Stimulated activated CD4-positive, alpha-beta T cell treated with anti-CD3 and anti-CD28 coated beads, Interleukin-1b, Interleukin-23, amount 100 ng/mL, for 1 hour (primary cell): ENCODE measurements at places on chromosomes 1 and 21.

- DNase-seq: no peak
These were observed 43.2 kb downstream of the C1orf198 start for GRCh38 chr1:230824919-230825721.

- DNase-seq: no peak
These were observed 25.7 kb downstream of the TTC3 start for GRCh38 chr21:37098751-37099150.

- no peak for DNase-seq
These were observed 665.7 kb downstream of the ADGRL2 start for GRCh38 chr1:82466416-82466815.

DNA sequence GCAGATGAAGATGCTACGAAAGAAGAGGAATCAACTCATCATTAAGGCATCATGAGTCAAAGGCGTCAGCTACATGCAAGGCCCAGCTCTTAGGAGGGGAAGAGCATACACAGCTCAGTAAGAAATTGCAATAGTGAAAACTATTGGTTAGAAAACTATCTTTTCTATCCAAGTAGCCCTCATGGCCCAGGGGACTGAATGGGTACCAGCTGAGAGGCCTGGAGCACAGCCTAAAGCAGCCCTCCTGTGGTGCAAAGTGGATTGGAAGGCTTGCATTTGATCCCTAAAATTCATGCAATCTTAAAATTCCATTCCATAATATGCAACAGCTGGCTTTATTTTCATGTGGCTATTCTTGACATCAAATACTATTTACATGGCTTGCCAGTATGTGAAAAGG lies 251.8 kb upstream of the USP24 start:
- DNase-seq: no peak

DNA sequence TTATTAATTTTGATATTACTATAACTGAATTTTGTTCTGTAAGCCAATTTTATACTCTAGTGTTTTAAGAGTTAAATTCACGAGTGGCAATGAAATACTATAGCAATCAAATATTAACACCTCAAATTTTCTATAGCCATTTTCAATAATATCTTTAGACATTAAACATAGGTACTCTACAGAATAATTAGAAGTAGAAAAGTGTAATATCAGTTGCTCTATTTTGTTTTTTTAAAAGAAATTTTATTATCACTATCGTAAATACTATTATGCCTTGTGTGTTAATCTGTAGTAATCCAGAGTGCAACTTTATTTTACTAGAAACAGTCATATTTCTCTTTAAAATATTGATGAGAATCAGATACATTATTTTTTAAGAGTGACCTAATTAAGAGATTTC lies 691.2 kb downstream of the USP25 start:
- no peak for DNase-seq

DNA sequence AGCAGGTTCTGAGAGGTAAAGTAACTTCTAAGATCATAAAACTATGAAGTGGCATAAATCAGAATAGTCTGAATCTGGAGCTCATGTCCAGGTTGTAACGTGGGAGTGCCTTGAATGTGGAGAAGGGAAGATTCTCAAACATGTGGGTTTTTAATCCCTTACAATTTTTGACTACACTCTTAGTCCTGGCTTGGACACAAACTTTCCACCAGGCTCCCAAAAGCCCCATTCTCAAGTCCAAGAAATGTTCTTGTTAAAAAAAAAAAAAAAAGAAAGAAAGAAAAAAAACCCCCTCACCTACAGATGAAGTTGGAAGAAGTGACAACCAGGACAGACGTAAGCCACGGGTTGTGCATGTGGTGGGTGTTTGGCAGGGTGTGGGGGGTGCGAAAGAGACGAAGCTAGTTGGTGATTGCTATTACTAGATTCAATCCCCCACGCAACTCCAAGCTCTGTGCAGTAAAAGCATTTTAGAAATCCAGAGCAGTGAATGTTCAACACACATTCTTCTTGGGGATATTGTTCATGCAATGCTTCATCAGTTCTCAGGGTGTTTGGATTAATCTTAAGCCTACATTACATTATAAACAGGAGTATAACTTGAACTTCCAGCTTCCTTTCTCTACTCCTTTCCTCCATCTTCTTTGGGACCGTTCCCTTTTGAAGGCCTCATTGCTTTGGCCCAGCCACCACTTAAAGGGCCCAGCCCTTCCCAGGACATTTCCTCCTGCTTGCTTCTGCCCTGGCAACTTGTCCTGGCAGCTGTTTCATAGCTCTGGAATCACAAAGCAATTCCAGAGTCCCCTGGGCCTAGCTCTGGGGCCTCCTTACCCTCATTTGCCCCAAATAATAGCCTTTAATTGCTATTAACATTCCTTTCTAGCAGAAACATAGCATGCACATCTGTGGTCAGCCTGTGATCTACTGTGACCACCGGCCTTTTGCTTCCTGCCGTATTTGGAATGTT lies 41.8 kb downstream of the PHC2 start:
- DNase-seq: no peak

DNA sequence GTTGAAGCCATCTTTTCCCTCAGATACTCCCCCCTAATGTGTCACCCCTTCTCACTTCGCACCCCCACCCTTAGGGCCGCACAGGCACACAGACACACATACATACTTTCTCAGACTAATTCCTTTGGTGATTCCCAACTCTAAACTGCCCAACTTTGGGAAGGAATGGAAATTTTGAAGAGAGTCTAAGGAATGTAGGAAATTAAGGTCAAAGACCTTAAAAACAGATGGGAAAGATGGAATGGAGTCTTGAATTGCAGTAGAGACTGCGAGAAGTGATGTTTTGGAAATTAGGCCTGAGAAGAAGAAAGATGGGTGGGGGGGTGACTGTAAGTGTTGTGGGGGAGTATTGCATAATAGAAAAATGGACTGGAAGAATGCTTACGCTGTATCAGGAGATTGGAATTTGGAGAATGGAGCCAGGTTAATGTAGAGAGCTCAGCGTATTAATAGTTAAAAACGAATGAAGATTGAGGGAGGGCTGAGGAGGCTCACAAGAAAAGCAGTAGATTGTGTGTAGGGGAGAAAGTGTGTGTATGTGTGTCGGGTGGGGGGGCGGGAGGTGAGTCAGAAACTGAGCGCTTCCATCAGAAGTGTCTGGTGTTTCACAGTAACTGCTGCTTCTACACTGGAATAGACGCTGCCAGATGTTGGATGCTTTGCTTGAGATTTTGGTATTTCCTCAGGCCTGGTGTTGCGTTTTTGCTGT lies 1.7 kb downstream of the PIP5K1A start:
- DNase-seq: no peak
